ENCODE measurements at places on chromosomes 12 and 14.

GRCh38 chr12:76871742-76872141 is 7.1 kb downstream of the CSRP2 start:
- no peak for DNase-seq

GRCh38 chr12:122981587-122982476 is 1.4 kb downstream of the ARL6IP4 start:
- DNase-seq = no peak

GRCh38 chr12:76519538-76519937 is 40.0 kb downstream of the OSBPL8 start:
- peak; percentile 13 for DNase-seq

DNA sequence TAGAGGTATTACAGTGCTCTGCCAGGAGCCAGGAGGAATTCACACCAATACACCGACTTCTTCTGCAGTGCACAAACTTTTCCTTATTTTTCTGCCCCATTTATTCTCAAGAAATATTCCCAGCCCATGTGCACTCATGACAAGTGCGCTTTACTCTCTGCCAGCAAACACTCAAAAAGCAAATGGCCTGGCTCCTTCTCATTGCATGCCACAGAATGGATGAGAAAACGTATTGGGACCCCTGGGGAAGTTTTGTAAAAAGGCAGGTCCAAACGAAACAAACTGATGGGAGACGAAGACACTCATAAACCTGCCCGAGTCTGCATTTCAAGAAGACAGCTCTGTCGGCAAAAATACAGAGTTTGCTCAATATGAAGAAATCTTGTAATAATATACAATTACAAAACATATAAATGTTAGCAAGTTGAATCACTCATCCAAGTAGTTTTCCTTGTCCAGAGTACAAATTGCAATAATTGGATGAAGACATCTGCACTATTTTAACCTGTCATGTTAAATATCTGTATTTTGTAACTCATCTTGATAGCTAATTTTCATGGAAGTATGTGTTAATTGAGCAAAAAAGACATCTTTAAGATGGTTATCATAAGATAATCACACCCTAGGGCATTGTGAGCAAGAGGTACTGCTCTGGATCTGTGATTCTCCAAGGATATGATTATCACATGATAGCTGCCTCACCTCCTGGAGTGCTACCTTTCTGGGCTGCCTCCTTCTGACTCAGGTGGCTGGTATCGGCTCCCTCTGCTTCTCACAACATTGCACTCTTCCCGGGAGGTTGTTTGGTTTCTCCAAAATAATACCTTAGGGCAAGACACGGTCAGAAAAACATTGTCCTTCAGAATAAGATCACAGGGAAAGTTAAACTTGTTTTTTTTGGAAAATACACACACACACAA is 260.8 kb upstream of the G2E3 start:
- DNase-seq = no peak

GRCh38 chr12:124097701-124098100 is 124.7 kb downstream of the ZNF664 start:
- DNase-seq = no peak

DNA sequence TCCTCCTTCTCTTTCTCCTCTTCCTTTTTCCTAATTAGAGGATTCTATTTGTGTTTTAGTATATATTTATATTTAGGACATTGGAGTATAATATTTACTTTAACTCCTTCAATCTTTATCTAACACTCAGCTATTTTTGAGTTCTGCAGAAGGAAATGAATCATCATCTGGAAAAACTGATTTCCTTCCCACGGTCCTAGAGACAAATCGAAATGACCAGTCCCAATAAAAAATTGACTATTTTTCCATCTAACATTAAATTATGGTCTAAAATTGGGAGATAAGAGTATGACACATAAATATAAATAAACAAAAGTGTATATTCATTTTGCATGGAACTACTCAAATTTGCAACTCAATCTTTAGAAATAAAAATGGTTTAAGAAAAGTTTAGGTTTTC is 167.4 kb downstream of the TMTC3 start:
- no peak for DNase-seq

- DNase-seq = no peak
These were observed 20.7 kb downstream of the TSPAN9 start for GRCh38 chr12:3097836-3098235.

DNA sequence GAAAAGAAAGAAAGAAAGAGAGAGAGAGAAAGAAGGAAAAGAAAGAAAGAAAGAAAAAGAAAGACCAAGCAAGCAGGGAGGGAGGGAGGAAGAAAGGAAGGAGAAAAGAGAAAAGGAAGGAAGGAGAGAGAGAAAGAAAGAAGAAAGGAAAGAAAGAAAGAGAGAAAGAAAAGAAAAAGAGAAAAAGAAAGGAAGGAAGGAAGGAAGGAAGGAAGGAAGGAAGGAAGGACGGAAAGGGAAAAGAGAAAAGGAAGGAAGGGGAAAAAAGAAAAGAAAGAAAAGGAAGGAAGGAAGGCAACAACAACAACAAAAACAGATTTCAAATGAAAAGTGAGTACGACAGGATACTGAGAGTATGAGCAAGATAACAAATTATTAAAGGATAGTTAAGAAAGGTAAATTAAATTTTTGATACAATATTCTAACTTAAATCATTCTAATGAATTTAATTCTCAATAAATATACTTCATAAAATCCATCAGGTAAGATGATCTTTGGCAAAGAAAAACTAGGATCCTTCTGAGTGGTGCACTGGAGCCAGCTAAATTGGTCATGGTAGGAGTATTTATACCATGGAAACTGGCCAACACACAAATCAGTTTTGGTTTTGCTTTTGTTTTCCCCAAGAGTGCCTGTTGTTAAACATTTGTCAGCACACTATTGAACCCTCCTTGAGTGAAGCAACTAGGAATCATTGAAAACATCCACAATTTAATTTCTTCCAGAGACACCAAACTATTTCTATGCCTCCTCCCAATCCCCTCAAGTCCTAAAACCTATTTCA is 56.1 kb upstream of the DYRK2 start:
- no peak for DNase-seq

GRCh38 chr14:23548351-23549318 is 2.9 kb downstream of the ZFHX2 start:
- no peak for DNase-seq

- no peak for DNase-seq
These were observed 17.5 kb downstream of the EVL start for GRCh38 chr14:100082723-100083122.

GRCh38 chr14:91545204-91545603 is 35.1 kb upstream of the PPP4R3A start:
- DNase-seq = no peak

DNA sequence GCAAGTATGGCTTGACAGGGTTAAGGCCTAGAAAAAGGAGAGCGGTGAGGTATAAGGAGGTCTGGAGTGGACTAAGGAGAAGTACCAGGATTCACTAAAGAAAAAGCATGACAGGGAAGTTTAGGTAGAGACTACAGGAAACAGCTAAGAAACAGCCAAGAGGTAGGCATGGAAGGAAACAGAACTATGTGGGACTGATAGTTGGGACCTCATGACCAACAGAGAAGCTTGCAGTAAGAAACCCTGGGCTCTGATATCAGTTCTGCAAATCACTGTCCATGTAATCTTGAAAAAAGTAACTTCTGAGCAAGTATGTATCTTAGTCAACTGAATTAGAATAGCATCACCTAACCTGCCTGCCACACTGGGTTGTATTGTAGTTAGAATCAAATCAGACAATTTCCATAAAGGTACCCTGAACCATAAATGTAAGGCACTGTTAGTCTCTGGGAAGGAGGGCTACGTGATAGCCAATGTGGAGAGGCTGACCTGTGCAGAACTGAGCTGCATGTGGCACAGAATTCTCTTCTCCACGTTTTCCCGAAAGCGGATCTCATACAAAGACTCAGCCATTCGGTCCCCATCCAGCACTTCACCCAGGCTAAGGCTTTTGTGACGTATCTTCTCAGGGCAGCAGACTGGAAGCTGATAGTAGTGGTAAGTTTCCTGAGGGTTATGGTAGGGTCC is 912 bp downstream of the TM9SF1 start:
- DNase-seq = no peak

- no peak for DNase-seq
These were observed 754 bp downstream of the ACSS3 start for GRCh38 chr12:81078469-81079196.

- DNase-seq = no peak
These were observed 11.0 kb upstream of the OAS2 start for GRCh38 chr12:112967306-112967705.

DNA sequence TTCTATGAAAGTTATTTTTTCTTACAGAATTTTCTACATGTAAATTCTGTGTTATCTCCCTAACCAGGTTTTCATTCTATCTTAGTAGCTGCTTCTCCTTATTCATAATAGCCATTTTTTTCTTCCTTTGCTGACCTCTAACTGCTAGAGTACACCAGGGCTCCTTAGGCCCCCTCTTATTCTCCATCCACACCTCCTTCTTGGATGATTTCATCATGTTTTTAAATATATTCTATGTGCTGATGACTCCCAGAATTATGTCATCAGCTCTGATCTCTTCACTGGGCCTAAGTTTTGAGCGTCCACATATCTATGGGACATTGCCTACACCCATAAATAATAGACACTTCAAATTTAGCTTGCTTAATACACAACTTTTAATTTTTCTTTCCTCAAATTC is 721.5 kb downstream of the SLC16A7 start:
- no peak for DNase-seq

- DNase-seq = no peak
These were observed 190.6 kb downstream of the ITPR2 start for GRCh38 chr12:26642361-26642760.

DNA sequence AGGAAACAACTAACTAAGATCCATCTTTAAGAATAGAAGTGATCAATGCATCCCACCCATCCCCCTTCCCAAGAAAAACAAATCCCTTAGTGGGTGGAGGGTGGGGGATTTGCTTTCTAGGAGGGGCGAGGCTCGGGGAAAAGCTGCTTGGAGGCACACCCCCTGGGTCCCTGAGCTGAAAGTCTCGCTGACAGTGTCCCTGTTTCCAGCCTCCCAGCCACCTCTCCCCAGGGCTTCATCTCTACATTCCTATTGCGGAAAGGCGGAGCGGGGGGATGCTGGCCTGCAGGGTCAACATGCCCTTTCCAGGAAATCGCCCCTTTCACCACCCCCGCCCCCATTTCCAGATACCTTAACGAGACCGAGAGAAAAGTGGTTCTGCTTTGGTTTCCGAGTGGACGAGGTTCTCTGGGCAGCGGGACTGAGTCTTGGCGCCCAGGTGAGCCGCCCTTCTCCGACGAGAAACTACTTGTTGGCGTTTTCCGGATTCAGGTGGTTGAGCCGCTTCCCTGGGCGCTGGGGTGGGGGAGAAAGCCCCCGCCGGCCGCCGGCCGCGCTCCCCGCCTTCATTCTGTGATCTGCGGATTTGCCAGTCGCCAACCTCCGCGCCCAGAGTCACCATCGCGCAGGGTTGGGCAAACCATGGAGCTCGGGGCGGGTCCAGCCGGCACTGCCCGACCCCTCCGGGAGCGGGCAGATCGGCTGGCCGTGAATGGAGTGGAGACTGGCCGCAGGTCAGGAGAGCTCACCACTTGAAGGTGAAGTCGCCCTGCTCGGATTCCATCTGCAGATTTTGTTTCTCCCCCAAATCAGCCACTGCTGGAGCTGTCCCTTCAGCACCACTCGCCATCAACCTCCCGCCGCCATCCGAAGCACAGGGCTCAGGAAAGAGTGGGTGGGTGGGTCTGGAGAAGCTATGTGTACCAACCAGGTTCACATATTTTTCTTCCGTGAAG is 505 bp downstream of the KCNC2 start:
- DNase-seq = peak; percentile 29

GRCh38 chr14:66496188-66496807 is 10.1 kb downstream of the CCDC196 start:
- DNase-seq = no peak

GRCh38 chr14:68036202-68036601 is 216.6 kb downstream of the RAD51B start:
- no peak for DNase-seq

GRCh38 chr14:24631749-24632335 is 2.1 kb downstream of the GZMB start:
- DNase-seq = peak; percentile 37

DNA sequence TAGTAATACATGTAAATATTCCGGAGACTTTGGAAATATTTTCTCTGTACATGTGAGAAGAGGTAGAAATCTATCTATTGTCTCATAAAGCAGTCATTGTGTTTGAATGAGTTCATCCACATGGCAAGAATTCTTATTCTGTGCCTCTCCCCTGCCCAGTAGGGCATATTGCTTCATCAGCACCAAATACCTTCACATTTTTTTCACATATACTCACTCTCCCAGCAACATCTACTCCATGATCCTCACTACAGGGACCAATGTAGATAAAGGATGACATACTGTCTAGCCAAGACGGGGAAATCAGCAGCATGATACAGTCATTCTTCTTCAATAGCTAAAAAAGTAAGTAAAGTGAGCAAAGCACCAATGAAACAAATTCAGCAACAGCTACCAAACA is 1.3 kb upstream of the TAS2R14 start:
- DNase-seq = no peak

- DNase-seq = no peak
These were observed 19.8 kb downstream of the GALNT6 start for GRCh38 chr12:51371295-51371953.

DNA sequence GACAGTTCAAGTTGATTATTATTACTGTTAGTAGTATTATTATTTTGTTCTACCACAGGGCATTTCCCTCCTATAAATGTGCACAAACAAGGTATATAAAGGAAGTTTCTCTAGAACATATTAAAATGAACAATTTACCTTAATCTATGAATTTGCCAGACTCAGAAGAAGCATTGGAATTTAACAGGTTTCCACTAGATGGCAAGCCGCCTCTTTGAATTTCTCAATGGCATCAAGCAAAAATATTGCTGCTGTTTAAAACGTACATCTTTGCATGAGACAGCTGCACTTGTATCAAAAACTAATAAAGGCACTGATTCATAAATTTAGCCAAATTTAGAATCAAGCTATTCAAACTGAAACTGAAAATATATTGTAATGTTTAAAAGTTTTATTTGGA is 34.6 kb upstream of the MIS18BP1 start:
- no peak for DNase-seq

DNA sequence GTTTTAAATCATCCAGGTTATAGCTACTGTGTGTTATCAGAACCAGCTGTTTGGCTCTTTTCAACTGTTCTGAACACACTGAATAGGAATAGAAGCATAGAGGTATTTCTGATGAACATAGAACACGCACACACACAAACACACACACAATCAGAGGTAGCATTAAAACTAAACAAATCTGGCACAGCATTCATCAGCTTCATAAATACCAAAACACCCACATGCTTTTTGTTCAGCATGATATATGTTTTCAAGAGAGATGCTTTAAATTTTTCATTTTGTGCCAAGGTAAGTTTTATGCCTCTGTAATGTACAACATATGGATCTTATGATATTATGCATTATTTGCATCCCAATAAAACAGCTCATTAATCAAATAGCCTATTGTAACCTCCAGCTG is 208.6 kb downstream of the GALC start:
- no peak for DNase-seq

GRCh38 chr14:88029500-88029899 is 24.6 kb downstream of the GPR65 start:
- DNase-seq = no peak

DNA sequence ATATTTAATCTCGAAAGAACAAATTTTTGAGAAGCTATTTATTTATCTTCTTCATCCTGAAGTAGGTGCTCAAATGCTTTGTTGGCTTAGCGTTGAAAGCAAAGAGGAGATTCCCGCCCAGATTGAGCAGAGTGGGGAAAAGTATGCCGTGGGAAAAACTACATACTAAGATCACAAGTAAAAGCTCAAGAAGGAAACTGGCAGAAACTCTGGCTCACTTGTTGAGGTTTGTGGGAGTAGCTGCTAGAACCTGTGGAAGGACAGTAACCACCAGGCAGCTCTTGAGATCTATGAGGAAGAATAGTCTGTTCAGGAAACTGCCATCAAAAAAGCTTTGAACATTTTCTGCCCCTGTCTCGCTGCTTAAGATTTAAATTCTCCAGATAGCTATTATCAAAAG is 3.9 kb downstream of the MYRFL start:
- DNase-seq = no peak
